Left forelimb (tissue), 1 donor: ENCODE measurements at places on chromosomes 1 and 21.

GRCh38 chr1:167515461-167515860, 2.9 kb downstream of the CD247 start:
- no peak for DNase-seq

- DNase-seq, result no peak
Observed at GRCh38 chr1:62131093-62131725, 63.4 kb upstream of the L1TD1 start.

GRCh38 chr1:17790383-17791054, 35.4 kb downstream of the ACTL8 start:
- no peak for DNase-seq

DNA sequence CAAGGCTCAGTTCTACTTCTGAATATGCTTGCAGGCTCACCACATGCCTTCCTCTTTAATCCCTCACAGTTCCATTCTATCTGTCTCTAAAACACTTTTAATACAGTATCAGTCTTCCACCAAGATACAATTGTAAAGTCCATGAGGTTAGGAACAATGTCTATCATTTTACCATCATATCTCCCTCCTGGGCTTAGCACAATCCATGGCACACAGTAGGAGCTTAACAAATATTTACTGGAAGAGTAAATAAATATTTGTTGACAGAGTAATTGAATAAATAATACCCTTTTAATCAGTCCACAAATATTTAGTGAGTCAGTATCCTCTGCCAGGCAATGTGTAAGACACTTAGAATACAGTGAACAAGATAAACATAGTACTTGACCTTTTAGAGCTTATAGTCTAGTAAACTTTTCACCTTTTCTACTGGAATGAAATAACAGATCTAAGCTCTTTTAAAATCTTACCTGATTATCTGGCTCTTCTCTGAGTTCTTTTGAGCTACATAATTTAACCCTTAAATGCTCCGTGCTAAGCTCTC, 12.7 kb upstream of the GADD45A start:
- no peak for DNase-seq

- no peak for DNase-seq
Observed at GRCh38 chr1:22255341-22256212, 112.7 kb upstream of the WNT4 start.

DNA sequence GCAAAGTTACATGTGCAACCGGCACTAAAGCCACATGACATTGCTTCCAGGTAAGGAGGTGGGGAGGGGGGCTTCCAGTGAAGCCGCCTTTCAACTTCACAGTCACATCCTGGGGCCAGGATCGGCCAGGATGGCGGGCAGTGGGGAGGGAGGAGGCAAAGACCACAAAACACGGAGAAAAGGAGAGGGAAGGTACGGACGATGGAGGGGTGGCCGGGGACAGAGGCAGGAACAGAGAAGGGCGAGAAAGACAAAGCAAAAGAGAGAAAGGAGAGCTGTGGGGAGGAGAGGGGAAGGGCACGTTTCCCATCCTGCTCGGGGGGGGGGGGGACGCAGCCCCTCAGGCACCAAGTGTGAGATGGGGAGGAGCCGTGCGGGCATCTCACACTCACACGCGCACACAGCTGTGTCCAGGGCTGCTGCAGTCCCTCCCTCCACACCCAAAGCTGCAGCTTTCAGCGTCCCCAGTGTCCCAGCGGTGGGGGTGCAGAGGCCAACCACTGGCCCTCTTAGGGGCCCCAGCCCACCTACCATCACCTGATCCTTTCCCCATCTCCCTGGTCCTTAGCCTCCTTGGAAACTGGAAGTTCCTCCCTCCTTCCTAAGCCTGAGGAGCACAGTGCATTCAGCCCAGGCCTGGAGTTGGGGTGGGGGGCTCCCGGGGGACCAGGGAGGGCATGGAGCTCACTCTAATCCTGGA, 2.4 kb downstream of the SH2D5 start:
- no peak for DNase-seq

GRCh38 chr1:12255913-12256312, 26.1 kb downstream of the VPS13D start:
- no peak for DNase-seq

GRCh38 chr1:47853059-47853458, 144.1 kb downstream of the TRABD2B start:
- DNase-seq, result no peak

DNA sequence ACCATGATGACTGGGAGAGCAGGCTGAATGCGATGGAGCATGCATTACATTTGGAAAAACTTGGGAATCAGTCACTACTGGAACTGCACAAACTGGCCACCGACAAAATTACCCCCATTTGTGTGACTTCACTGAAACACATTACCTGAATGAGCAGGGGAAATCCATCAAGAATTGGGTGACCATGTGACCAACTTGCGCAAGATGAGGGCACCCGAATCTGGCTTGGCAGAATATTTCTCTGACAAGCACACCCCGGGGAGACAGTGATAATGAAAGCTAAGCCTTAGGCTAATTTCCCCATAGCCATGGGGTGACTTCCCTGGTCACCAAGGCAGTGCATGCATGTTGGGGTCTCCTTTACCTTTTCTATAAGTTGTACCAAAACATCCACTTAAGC, 9.1 kb downstream of the SNIP1 start:
- no peak for DNase-seq

DNA sequence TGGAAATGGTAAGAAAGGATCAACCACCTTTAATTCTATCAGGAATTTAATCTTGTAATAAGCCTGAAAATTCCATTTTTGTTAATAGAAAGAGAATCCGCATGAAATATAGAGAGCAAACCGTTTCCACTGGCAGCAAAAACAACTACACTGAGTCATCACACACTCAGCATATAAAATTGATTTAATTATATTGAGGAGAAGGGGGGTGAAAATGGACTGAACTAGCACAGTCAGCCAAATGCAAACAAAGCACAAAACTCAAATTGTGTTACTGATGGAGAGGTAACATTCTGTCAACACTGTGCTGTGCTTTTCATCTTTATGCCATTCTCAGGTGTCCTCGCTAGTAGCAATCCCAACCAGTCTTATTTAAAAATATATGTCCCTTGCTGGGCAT, 1583.9 kb downstream of the MRPL39 start:
- no peak for DNase-seq

- no peak for DNase-seq
Observed at GRCh38 chr1:184545601-184546000, 158.8 kb downstream of the C1orf21 start.

DNA sequence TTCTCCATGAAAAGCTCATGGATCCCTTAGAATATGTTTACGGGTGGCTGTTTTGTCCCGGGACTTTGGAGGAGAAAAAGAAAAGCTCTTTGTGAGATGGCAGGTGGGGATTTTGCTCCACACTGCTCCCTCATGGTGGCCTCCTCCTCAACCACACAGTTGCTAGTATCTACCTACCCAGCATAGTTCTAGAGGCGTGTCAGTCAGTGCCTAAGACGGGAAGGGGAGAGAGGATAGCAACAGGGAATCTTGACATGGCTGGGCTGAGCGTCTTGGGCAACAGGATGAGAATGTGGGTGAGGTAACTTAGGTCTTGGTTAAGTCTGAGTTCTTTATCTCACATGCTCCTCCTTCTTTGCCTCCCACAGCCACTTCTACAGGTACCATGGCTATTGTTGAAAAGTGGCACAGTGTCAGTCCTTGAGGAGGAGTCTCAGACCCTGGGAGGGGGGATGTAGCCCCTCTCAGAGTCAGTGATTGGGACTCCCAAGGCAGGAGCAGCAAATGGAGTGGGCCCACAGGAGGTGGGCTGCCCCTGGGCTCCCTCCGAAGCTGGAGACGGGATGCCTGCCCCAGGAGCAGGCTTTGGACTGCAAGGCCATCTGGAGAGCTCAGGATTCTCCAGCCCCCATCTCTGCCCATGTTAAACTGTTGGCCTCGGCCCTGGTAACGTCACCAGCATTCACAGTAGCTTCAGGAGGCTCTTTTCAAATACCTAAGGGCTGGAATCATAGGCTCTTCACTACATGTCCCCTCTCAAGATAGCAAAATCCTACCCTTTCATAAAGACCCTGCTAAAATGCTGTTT, 75.4 kb downstream of the TENT5C start:
- DNase-seq, result no peak

- DNase-seq, result no peak
Observed at GRCh38 chr1:63635681-63636080, 42.5 kb downstream of the PGM1 start.

- DNase-seq, result no peak
Observed at GRCh38 chr1:33260439-33260838, 4.1 kb downstream of the ZNF362 start.

GRCh38 chr1:170938281-170938680, 2.9 kb downstream of the MROH9 start:
- no peak for DNase-seq

- DNase-seq, result no peak
Observed at GRCh38 chr1:74502432-74502831, 10.0 kb downstream of the LRRC53 start.

GRCh38 chr1:98482611-98483010, 178.9 kb upstream of the SNX7 start:
- DNase-seq, result no peak

GRCh38 chr1:73903092-73903491, 294.9 kb downstream of the LRRIQ3 start:
- no peak for DNase-seq

DNA sequence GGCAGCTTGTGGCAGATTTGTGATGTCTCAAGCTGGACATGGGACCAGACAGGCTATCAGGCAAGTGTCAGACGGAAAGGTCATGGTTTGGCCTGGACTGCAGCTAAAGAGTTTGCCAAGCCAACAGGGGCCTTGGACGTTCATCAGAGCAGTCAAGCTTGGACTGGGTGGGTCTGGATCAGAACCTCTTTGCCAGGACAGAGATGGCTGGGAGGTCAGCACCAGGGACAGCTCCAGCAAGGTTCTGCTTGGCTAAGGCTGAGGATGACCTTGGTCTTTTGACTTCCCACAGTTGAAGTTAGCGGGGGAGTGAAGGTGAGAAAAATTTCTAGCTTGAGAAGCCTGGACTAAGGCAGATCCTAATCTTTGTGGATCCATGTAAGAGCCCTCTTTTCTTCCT, 68.1 kb downstream of the GRIK3 start:
- no peak for DNase-seq

DNA sequence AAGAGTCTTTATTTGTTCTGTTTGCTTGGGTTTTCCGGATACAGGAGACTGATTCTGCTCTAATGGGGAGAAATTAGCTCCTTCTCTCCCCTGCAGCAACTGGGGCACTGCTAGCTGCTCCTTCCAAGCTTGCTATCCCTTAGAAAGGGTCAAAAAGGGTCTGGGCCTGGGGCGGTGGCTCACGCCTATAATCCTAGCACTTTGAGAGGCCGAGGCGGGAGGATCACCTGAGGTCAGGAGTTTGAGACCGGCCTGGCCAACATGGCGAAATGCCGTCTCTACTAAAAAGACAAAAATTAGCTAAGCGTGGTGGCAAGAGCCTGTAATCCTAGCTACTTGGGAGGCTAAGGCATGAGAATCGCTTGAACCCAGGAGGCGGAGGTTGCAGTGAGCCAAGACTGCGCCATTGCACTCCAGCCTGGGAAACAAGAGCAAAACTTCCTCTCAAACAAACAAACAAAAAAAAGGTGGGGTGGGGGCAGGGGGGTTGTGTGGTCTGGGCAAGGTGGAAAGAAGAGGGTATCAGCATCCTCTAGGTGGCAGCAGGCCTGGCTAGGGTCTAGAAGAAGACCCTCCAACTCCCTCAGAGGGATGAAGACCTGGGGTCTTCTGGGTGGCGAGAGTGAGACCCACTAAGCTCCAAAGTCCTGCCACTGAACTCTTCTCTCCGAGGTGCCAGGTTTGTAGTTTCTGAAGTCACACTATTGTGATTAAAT, 15.4 kb upstream of the TBX15 start:
- no peak for DNase-seq

- DNase-seq, result no peak
Observed at GRCh38 chr1:201068976-201069375, 43.2 kb downstream of the CACNA1S start.

GRCh38 chr1:12503709-12504108, 114.3 kb downstream of the DHRS3 start:
- no peak for DNase-seq

GRCh38 chr1:15816674-15817073, 9.2 kb upstream of the UQCRHL start:
- no peak for DNase-seq

- no peak for DNase-seq
Observed at GRCh38 chr1:21612057-21612456, 57.1 kb downstream of the RAP1GAP start.

DNA sequence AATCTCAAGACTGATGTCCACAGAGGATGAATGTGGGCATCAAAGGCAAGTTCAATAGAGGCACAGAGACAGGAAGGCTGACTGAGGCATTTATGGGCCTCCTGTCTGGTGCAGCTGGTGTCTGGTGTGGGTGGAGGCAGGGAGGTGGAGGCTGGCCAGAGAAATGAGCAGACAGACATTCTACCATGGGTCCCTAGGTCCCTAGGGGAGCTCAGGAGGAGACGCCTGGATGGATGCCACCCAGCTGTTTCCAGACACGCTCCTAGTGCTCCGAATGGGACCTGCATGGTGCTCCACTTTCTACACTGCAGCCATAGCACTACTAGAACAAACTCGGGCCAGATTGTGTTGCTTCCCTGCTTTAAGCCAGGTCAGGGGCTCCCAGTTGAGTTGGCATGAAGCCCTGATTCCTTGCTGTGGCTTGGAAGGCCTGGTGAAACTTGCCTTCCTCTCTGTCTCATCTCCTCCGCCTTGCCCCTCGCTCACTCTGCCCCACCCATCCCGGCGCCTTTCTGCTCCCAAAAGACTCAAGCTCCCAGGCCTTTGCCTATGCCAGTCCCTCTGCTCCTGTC, 25.3 kb downstream of the PADI2 start:
- no peak for DNase-seq

- DNase-seq, result peak; percentile 55
Observed at GRCh38 chr1:29505532-29506220, 269.4 kb downstream of the PTPRU start.

DNA sequence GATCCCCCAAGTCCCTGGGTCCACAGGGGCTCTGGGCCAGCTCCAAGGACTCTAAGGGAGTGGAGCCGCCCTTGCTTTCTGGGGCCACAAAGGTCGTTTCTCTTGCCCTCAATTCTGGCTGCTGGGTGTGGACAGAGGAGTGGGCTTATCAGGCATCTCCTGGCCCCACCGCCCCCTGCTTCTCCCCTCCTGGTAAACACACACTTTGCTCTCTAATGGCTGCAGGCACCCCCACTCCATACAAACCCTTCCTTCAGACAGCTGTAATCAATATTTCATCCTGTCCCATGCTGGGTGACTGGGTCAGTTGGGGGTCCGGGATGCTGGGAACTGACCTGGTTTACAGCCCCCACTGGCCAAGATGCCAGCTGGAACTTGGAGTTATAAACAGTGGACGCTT, 67.5 kb downstream of the PRDM16 start:
- DNase-seq, result no peak

GRCh38 chr1:171207377-171207776, 22.3 kb downstream of the FMO2 start:
- DNase-seq, result no peak

- DNase-seq, result no peak
Observed at GRCh38 chr1:154822717-154823116, 47.4 kb downstream of the KCNN3 start.

- no peak for DNase-seq
Observed at GRCh38 chr1:22350171-22350923, 101.3 kb upstream of the ZBTB40 start.

DNA sequence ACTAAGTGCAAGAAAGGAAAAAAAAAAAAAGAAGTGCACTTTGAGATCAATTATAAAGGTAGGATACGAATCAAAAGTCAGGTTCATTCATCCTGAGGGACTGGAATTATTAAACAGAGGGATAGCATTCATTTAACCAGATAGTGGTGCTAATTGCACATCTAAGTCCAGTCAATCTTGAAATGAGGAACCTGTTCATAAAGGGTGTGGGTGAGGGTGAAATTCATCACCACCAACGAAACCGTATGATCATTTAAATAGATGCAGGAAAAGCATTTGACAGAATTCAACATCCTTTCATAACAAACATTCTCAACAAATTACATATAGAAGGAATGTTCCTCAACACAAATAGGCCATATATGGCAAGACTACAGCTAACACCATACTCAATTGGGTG, 5.6 kb downstream of the CTSS start:
- DNase-seq, result no peak
